HFFc6 (cell line): ENCODE measurements at places on chromosomes 13 and 19. TPM values are rescaled to one million over a fixed set of nuclear protein-coding genes. Genes with fewer than 3 reads are reported as not detected.

The U2AF1L4 gene
- 16.3 and 18.8 TPM in 2 replicates for total RNA-seq

The SIGLEC12 gene
- not detected in 3 replicates for total RNA-seq

The NR2C2AP gene
- 7.9 to 12.8 TPM (median 12.0 TPM) in 3 replicates for total RNA-seq

The ERICH6B gene
- not detected in 3 replicates for total RNA-seq

The SERP2 gene
- total RNA-seq = 1.8 to 3.1 TPM (median 2.1 TPM) in 3 replicates

The SMIM44 gene
- total RNA-seq = not detected in 3 replicates

The CNFN gene
- 0.60 to 0.83 TPM (median 0.72 TPM) in 3 replicates for total RNA-seq

The F10 gene
- 10.3 to 22.0 TPM (median 16.9 TPM) in 3 replicates for total RNA-seq

The IRGC gene
- total RNA-seq = not detected in 2 replicates

The C19orf67 gene
- not detected in 3 replicates for total RNA-seq

The WASF3 gene
- total RNA-seq = 27.8 and 30.2 TPM in 2 replicates

The CRB3 gene
- not detected in 3 replicates for total RNA-seq

The KLK4 gene
- not detected in 3 replicates for total RNA-seq

The KCNN4 gene
- 0.84 to 3.1 TPM (median 2.1 TPM) in 3 replicates for total RNA-seq

The SPACA6 gene
- 12.9 to 13.7 TPM (median 13.3 TPM) in 3 replicates for total RNA-seq

The ZNF283 gene
- 6.6 to 9.1 TPM (median 7.4 TPM) in 3 replicates for total RNA-seq

The FAM216B gene
- total RNA-seq = not detected in 3 replicates

The OVOL3 gene
- total RNA-seq = not detected in 3 replicates
